ENCODE measurements at places on chromosomes 12 and 14.

GRCh38 chr12:94297876-94298505 lies 149.6 kb downstream of the PLXNC1 start:
- no peak for DNase-seq

- no peak for DNase-seq
Observed at GRCh38 chr12:92218394-92219077, 72.9 kb upstream of the BTG1 start.

- DNase-seq, result no peak
Observed at GRCh38 chr12:131994589-131994988, 44.8 kb downstream of the EP400 start.

- DNase-seq, result no peak
Observed at GRCh38 chr14:93173943-93174395, 10.7 kb downstream of the MOAP1 start.

DNA sequence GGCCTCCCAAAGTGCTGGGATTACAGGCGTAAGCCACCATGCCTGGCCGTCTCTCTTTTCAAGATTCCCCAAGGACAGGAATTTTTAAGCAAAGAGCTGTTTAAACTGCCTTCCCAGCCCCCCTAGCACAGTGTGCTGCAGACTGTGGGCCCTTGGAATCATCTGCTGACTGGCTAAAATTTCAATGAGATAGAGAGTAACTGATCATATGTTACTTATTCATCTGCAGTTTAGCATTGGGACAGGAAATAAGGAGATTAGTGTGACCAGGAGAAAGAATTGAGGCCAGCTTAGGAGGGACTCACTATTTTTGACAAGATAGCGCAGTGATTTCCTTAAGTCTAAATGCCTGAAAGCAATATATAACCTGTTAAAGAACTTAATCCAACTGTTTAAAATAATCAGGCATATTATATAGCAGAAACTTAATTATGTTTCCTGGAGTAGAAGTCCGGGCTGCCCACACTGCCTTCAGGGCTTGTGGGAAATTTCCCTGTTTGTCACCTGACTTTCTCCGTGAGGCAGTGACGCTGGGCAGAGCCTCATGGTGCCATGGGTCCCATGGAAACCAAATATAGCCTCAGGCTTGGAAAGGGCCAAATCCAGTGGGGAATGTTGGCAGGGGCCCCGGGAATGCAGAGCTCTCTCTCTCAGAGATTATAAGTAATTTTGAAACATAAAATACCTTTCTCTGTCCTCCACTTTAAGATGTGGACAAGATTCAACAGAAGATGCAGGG lies 22.8 kb upstream of the CEBPE start:
- DNase-seq, result peak; percentile 10

DNA sequence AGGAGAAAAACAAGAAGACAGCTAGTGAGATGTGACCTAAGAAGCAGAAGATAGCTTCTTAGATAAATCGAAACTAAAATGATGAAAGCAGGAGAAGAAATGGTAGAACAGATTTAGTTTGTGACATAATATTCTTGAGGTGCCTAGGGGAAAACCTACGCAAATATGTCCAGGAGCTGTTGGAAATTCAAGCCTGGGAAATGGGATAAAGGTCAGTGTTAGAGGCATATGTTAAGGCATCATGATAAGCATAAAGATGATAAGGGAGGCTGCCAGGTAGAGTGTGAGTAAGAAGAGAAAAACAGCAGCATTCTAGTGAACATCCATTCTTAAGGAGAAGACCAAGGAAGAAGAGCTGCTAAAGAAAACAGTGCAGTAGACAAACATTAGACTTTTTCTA lies 109.6 kb upstream of the LGR5 start:
- no peak for DNase-seq

- no peak for DNase-seq
Observed at GRCh38 chr12:130086248-130086647, 76.0 kb upstream of the FZD10 start.

GRCh38 chr12:126742241-126742641 lies 1524.7 kb upstream of the TMEM132C start:
- no peak for DNase-seq

- no peak for DNase-seq
Observed at GRCh38 chr14:69204753-69205152, 13.5 kb downstream of the EXD2 start.

DNA sequence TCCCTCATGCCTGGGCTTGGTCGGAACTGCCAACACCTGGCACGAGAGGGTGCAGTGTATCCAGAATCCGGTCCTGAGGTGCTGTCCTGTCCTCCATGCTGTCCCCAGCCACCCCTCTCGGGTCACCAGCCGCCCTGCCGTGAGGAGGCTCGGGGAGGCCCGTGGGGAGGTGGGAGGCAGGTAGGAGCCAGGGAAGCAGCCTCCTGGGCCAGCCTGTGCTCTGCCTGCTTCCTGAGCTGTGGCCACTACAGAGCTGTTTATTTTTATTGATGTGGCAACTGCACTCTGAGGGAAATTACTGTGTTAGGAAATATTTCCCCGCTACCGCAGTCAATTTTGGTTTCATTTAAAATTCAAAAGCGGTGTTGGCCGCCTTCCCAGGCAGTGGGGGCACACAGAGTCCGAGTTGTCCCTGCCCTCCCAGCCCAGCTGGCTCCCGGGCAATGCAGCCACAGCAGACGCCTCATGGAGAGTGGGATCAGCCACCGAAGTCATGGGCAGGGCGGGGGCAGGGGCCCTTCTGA lies 18.3 kb downstream of the NOC4L start:
- no peak for DNase-seq

DNA sequence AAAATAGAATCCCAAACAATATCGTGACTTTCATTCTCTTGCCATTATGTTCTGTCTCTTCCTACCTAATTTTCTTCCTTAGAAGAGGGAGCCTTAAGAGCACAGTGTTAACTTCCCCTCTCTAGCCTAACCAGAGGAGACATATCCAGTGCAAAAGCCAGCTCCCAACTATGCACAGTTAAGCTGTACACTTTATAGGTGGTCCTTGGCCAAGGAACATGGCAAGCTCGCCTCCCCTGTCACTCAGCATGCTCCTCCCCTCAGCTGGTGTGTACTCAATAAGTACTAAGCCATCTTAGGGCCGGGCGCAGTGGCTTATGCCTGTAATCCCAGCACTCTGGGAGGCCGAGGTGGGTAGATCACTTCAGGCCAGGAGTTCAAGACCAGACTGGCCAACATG lies 255.1 kb upstream of the TMPO start:
- no peak for DNase-seq

DNA sequence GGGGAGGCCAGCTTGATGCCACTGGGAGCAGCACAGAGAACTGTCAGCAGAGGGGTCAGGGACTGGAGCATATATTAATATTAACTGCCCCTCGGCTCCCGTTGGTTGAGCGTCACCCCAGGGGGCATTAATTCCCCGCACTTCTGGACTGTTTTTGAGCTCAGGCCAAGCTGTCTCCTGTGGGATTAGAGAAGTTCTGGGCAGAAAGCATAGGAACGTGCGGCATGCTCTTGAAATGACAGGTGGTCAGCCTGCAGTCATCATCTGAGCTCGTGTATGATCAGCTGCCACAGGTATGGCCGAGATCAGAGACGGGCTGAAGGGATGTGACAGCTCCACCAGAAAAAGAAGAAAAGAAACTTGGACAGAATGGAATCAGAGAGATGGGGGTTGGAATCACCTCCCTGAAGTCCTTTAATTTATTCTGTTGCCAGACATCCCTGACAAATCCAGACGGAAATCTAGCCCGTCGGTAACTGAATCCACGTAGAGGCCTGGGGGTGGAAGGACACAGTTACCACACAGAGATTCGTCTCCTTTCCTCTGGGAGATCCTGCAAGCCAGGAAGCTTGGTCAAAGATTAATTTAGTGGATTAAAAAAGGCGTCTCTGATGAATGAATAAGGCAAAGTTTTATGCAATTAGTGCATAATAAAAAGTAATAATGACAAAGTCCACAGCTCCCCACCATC lies 23.6 kb downstream of the NR1H4 start:
- DNase-seq, result no peak

DNA sequence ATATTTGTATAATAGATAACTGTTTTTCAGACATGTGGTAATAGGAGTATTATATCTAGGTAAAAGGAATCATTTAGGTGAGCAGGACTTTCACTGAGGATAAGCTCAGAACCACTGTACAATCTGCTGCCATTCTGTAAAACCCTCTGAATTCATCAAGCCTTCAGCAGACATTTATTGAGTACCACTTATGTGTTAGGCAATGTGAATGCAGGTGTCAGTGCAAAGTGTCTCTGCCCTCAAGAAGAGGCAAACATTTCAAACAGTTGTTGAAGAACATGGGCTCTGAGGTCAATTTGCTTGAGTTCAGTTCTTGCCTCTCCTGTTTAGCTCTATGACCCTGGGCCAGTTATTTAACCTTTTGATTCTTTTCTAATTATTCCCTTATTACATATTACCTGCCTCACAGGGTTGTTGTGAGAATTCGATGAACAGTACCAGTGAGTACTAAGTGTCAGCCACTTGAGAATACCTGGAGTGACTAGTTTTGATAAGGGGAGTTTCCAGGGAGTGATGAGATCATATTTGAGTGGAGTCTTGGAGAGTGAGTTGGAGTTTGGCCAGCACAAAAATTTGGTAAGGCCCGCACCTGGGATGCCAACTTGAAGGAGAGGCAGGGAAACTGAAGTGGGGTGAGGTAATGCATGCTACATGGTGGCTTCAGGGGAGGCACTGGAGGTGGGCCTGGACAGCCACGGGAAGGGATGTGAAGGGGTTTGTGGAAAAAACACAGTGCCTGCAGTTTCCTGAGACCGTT lies 33.7 kb downstream of the RASSF8 start:
- DNase-seq, result no peak

- no peak for DNase-seq
Observed at GRCh38 chr14:56129092-56129491, 10.9 kb downstream of the PELI2 start.

GRCh38 chr14:64244279-64244678 lies 49.9 kb downstream of the ESR2 start:
- no peak for DNase-seq

DNA sequence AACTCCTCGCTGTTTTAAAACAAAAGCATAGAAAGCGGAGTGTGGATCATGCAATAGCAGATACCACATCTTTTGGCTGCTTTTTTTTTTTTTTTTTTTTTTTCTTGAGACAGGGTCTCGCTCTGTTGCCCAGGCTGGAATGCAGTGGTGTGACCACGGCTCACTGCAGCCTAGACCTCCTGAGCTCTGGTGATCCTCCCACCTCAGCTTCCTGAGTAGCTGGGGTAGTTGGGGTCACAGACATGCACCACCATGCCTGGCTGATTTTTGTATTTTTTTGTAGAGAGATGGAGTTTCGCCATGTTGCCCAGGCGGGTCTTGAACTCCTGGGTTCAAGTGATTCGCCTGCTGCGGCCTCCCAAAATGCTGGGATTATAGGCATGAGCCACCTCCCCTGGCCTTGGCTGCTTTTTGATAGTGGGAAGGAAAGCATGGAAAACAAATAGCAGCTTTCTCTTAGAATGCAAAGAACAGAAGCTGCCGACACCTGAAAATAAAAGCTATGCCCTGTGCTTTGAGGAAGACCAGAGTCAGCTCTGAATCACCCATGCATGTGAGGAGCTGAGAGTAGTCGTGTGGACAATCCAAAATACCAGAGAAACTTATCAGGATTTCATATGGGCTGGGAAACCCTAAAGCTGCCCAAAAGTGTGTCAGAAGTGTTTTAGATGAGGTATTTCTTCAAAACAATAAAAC lies 3.6 kb upstream of the ELK3 start:
- DNase-seq, result no peak

DNA sequence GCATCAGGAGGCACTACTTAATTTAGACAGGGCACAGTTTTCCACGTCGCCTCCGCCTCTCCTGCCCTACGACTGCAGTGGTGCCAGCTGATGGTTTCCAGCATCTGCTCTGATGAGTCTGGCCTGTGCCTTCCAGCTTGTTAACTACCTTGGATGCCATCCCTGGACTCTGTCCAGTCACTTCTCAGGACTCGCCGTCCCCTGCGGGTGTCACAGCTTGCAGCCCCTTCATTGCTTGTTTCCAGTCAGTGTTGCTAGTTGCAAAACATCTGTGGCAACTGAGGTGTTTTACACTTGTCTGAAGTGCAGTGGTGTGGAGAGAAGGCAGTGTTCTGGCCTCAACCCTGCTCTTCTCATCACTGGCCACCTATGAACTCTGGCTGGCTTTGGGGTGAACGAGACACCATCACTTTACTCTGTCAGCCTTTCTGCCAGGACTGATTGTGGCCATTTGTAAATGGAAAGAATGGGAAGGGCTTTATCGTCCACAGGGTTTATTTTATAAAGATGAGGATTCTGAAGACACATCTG lies 8.3 kb downstream of the ADGRD1 start:
- DNase-seq, result no peak

GRCh38 chr12:52612431-52613383 lies 5.7 kb downstream of the KRT73 start:
- DNase-seq, result no peak

GRCh38 chr14:85487215-85487614 lies 42.7 kb upstream of the FLRT2 start:
- DNase-seq, result no peak

DNA sequence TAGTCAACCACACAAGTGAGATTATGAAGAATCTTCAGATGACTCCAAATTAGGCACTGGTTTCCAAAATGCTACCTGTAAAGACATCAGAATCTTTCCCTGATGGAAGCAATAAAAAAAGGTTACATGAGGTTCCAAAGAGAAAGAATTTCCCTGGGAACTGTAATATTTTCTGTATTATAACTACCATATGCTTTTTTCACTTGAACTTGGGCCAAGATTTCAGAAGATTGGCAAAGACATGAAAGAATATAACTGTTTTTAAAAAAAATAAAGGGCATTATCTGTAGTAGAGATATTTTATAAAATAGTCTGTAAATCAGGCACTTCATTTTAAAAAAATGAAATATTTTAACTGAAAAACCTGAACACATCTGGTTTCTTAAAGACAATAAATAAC lies 12.9 kb downstream of the HECTD1 start:
- DNase-seq, result no peak

GRCh38 chr14:21533294-21533693 lies 7.1 kb upstream of the SALL2 start:
- DNase-seq, result no peak

Measured in NCI-H2081 (cell line).